Spinal cord (tissue), 10 donors: ENCODE measurements at places on chromosomes 6 and 20.

GRCh38 chr6:90369024-90369519, 72.4 kb upstream of the BACH2 start:
- no peak for DNase-seq

- DNase-seq: no peak
Observed at GRCh38 chr20:49706630-49707091, 7.0 kb downstream of the B4GALT5 start.

- no peak for DNase-seq
Observed at GRCh38 chr6:112665114-112665513, 318.0 kb downstream of the RFPL4B start.

DNA sequence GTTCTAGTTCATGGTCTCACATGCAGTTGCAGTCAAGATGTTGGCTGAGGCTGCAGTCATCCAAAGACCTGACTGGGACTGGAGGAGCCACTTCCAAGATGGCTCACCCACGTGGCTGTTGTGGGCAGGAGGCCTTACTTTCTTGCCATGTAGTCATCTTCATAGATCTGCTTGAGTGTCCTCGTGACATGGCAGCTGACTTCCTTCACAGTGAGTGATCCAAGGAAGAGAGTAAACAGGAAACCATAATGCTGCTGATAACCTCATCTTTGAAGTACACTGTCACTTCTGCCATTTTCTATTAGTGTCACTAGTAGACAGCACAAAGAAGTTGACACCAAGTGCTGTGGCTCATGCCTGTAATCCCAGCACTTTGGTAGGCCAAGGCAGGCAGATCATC, 40.1 kb upstream of the AKIRIN2 start:
- DNase-seq: no peak

DNA sequence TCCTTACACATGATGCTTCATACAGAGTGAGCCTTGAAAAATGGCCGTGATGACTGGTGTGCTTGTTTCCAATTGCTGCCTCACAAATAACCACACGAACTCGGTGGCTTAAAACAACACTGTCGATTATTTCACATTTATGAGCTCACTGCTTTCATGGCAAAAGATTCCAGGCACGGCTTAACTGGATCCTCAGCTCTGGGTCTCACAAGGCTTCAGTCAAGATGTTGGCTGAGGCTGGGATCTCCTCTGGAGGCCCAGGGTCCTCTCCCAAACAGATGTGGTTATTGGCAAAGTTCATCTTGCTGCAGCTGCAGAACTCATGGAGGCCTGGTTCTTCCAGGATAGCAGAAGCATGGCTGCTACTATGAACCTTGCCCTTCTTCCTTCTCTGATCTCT, 144.6 kb downstream of the TFAP2C start:
- DNase-seq: no peak

GRCh38 chr6:33983109-33983716, 162.7 kb downstream of the GRM4 start:
- DNase-seq: no peak

- DNase-seq: no peak
Observed at GRCh38 chr20:18048176-18048575, 9.5 kb downstream of the OVOL2 start.

DNA sequence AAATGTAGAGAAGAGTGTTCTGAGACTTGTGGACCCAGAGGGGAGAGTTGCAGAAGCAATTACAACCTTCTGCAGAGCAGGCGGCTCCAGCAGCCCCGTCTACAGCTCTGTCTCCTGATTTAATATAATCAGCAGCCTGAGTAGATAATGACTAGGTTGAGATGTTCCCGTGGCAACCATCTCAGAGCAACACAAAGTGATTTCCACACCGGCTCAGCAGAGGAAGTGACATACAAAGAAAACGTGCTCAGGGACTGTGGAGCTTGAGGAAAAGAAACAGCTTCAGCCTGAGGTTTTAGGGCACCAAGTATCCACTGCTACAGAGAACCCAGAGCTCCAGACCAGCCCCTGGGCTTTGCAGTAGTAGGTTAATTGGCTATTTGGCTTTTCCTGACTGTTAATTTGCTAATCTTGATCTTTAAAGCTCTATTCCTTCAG, 136.4 kb downstream of the MTFR2 start:
- peak; percentile 96 for DNase-seq

DNA sequence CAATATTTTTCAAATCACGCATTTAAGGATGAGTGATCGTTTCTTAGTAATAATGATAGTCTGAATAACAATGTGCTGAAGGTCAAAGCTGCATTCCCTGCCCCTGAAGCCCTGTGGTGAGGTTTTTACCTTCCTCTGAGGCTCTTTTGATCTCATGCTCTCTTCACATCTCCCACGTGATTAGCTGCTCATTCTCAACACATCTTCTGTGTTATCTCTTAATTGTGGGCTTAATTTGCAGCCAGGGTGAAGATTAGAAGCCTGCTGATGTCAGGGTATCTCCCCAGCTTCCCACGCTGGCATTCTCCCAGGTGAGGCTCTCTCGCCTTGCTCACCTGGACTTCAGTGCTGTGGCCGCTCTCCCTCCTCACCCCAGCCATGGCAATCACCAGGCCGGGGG, 109.7 kb upstream of the FOXQ1 start:
- DNase-seq: no peak

DNA sequence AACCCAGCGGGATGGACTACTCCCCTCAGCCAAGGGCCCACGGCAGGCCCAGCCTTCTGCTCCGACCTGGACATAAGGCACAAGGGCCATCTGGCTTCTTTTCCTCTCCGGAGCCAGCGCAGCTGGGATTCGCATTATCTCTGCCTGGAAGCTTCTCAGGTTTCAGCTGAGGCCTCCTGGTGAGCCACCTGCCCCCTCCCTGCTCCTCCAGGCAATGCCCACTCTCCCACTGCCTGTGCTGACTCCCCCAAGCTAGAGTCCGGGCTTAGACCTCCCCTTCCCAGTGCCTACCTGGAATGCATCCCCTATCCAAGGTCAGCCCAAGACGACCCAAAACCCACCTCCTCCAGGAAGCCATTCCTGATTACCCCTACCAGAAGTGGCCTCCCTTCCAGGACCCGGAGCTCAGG, 60.7 kb downstream of the EZR start:
- no peak for DNase-seq

DNA sequence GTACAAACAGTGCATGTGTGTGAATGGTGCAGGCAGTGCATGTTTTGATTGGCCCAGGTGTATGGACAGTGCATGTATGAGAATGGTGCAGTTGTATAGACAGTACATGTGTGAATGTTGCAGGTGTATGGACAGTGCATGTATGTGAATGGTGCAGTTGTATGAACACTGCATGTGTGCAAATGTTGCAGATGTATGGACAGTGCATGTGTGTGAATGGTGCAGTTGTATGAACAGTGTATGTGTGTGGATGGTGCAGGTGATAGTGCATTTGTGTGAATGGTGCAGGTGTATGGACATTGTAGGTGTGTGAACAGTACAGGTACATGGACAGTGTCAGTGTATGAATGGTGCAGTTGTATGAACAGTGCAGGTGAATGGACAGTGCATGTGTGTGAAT, 4.0 kb upstream of the KLHL31 start:
- no peak for DNase-seq

DNA sequence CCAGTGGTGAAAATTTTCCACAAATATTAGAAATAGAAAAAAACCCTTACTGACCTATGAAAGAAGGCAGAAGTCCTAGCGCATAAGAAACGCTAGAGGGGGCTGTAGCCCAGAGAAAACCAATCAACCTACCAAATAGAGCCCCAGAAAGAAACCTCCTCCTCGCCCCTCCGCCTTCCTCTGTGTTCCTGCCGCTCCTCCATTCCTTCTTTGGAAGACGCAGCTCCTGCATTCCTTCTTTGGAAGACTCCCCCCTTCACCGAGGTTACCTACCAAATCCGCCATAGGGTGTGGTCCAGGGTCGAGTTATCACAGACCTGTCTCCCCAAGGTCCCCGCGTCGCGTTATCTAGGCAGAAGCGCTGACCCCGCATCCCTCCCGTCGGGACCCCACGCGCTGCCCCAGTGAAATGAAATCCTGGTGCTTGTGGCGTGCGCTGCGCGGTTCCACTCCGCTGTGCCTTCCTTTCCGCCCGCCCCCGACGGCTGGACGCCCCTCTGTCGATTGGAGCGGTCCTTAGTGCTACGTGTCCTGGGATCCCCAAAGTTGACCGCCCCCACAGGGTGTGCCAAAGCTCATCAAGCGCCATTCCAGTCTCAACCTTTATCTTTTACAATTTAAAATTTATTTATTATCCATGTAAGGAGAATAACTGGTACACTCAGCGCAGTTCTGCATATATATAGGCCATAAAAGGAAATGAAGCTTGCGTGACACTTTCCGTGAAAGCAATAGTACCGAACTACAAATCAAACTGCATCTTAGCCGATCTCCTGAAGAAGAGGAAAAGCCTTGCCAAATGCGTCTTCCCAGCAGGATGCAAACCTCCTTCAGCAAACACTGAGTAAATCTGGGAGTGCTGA, 13.0 kb downstream of the RPP21 start:
- peak; percentile 88 for DNase-seq

DNA sequence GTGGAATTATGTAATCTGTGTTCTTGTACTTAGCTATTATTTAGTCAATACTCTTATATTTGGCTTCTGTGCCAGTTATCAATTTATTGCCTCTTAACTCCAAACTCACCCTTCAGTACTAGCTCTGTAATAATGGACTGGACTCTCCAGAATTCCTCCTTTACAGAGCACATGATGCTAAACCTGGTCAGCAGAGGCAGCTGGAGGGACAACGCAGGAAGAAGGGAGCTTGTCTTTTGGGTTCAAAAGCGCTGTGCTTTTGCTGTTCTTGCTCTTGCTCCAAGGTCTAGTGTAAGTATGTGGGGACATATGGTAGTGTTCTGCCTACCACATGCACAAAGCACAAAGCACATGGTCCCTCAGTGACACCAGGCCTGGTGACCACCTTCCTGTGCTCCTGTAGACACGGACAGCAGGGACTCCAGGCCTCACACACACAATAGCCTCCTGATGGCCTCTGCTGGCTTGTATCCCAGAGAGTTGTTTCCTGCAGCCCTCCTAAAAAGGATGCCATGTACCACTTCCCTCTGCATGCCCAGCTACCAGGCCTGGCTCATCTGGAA, 46.1 kb downstream of the CHD6 start:
- DNase-seq: no peak

GRCh38 chr6:40947876-40948526, 91.0 kb downstream of the UNC5CL start:
- no peak for DNase-seq

DNA sequence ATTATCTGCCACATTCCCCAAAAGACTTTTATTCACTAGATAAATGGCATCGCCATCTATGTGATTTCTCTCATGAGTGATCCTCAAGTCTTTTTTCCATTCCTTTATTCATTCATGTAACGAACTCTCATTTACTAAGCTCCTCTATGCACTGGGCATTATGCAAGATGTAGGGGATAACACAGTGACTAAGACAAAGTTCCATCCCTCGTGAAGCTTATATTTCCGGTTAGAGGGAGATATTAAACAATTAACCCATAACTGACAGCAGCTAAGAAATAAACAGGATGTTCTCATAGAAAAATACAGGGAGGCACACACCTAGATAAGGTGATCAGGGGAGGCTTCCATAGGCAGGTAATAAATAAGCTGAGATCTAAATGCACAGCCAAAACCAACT, 17.2 kb upstream of the PREX1 start:
- no peak for DNase-seq

DNA sequence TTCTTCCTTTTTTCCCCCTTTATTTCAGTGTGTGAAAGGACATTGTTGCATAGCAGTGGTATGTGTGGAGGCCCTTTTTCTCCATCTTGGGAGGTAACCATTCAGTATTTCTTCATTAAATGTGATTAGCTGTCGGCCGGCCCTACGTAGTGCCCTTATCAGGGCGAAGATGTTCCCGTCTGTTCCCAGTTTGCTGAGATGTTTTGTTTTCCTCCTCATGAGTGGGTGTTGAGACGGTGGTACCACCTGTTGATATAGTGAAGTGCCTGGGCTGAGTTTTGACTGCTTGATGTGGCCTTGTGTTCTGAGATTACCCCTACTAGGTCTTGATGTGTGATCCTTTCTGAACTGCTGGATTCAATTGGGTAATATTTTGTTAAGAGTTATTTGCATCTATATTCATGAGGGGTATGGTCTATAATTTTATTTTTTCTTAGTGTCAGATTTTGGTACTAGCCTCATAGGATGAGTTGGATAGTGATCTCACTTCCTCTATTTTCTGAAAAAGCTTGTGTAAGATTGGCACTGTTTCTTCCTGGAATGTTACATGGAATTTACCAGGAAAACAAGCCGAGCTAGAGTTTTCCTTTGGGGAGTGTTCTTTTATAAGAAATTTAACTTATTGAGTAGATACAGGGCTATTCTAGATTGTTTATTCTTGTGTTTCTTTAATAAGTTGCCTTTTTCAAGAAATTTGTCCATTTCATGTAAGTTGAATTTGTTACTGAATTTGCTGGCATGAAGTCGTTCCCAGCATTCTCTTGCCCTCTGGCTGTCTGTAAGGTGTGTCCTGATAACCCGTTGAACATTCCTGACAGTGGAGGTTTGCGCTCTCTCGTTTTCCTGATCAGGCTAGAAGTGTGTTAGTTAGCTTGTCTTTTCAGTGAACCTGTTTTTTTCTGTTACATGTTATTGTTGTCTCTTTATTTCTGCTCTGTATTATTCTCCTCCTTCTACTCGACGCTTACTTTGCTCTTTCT, 4.3 kb downstream of the MTG2 start:
- DNase-seq: no peak

GRCh38 chr20:46093531-46093930, 3.8 kb upstream of the NCOA5 start:
- no peak for DNase-seq

GRCh38 chr20:33716498-33716897, 3.6 kb downstream of the PXMP4 start:
- no peak for DNase-seq

GRCh38 chr6:25431975-25432307, 152.8 kb downstream of the CARMIL1 start:
- no peak for DNase-seq

DNA sequence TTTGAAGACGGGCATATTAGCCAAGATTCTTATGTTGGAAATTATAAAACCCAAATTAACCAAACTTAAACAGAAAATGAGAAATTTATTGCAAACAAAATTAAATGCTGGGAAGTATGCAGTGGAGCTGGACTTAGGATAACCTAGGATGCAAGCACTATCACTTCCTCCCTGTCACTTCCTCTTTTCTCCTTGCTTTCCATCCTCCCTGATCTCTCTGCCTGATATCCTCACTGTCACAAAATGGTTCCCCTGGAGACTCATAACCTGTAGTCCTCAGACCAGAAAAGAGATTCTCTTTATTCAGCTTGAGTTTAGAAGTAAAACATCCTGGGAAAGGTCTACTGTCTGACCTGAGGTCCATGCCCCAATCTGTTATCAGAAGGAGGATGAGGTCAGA, 7.4 kb upstream of the KLHL32 start:
- no peak for DNase-seq

DNA sequence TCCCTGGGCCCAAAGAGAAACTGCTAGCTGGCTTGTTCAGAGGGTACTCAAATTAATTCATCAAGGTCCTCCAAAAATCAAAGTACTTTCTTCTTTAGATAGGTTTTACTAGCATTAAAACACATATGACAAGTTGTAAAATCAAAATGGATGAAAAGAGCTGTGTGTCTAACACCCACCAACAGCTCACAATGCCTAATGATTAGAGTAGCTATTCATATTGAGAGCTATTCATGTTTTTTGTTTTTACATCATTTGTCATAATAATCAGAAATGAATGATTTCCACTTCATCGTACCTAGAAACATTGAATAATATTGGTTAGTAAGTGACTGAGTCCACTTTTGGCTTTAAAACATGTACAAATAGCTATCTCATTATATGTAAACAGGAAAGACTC, 289.9 kb upstream of the RUNX2 start:
- DNase-seq: no peak
